ENCODE measurements at places on chromosomes 12 and 14. TPM values are rescaled to one million over a fixed set of nuclear protein-coding genes. Genes with fewer than 3 reads are reported as not detected.
A peak's percentile ranks its signal among the peaks of the same experiment; 100 is the strongest.

DNA sequence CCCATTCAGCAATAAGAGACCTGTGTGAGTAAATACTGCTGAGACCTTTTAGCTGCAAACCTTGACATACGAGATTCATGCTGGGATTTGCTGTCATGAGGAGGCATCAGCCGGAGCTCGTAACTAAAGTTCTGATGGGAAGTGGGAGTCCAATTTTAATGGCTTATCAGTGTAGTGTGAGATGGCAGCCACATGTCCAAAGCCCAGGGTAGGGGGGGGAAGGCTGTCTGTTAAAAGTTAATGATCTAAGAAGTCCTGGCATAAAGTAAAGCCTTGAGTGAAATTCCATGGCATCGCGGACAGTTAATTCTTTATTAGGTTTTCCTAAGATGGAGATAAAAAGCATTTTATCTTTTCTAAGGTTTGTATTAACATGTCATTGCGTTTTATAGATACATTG, 240.0 kb downstream of the AACS start:
- DNase-seq = no peak

DNA sequence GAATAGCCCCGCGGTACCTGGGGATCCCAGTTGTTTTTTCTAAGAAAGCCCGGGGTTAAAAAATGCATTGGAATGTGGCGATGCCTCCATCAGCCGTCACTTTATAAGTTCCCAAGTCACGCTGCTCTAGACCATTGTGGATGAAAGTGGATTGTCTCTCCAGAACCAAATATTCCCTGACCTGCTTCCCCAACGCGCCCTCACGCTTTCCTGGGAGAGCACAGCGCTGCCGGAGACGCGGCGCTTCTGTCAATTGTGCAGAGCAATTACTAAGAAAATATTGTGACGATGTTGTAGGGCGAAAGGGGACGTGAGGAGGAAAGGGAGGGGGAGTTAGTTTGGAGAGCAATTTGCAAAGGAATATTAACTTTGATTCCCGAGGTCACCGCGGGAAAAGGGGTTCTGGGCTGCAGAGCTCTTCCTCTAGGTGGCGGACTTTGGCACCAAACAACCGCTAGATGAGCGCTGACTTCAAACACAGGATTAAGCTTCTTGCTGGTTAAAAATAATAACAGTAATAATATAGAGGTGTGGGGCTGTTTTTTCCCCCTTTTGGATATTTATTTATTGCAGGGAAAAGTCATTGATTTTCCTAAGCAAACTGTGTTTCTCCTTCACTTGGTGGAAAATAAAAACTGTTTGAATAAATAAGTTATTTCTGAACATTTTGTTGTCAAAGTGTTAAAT, 9.6 kb upstream of the FOXG1 start:
- peak; percentile 53 for DNase-seq

DNA sequence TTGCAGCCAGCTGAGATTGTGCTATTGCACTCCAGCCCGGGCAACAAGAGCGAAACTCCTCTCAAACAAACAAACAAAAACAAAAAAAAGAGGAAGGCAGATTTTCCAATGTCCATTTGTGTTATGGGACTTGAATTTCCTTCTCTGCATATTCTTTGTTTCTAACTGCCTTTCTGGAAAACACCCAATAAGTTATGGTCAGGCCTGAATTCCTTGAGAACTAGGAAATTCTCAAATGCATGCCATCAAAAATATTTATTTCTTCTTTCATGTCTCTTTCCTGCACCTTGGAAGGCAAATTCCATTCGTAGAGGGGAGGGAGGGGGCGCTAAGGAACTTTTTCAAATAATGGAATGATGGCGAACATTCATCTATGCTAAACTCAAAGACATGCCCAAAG, 117.6 kb upstream of the TMCC3 start:
- DNase-seq = no peak

- no peak for DNase-seq
These were observed 59.3 kb upstream of the SLC24A4 start for GRCh38 chr14:92263681-92264080.

DNA sequence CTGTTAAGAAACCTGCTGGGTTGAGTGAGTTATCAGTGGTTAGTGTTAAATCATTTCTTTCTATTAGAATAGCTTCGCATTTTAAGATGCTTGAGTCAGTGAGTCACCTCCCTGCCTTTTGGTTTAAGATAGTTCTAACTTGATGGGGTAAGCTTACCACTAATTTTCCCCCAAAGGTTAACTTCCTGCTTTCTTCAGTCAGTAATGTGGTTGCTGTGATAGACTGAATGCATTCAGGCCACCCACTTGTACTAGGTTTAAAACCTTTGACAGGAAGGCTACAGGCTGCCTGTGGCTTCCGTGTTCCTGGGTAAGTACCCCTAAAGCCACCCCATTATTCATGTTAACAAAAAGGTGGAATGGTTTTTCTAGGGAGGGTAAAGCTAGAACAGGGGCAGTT, 25.3 kb downstream of the CLEC2A start:
- no peak for DNase-seq

DNA sequence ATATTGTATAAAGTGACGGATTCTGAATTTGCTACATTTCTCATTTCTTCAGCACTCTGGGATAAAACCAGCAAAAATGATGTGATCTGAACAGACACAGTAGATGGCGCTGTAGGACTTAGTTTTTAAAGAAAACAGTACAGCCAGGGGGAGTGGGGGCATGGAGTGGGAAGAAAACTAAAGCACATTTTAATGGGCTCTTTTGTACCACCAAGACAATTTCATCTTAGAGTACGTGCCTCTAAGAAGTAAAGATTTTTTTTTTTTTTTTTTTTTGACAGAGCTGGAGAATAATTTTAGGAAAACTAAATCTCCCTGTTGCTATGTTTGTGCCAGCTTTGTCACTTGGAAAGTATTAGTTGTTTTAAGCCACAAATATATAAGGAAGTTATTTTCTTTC, 124.4 kb downstream of the RAD51B start:
- peak; percentile 70 for DNase-seq

- DNase-seq = no peak
These were observed 849.8 kb downstream of the TMTC2 start for GRCh38 chr12:83536496-83536895.

DNA sequence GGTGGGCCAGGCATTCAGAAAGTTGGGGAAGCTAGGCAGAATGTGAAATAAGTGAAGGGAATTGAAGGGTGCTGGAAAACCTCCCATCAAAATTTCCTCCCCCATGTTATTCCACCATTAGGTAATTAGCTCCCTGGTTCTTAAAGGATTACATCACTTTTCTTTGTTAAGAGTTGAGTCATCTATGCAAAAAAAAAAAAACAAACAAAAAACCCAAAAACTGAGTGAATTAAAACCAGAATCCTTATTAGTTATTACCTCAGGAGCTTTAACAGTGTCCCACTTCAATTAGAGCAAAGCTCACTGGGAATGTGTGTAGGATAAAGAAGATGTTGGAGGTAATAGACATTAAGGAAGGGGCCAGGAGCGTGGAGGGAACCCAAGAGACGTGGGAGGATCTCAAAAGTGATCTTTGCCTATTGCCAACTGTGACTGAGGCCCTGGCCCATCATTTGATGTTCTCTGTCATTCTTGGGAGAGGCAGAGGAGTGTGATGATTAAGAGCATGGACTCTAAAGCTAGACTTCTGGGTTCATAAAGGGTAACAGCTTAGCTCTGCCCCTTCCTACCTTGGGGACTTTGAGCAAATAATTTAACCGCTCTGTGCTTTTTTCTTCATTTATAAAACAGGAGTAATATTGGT, 364.7 kb downstream of the APAF1 start:
- no peak for DNase-seq

DNA sequence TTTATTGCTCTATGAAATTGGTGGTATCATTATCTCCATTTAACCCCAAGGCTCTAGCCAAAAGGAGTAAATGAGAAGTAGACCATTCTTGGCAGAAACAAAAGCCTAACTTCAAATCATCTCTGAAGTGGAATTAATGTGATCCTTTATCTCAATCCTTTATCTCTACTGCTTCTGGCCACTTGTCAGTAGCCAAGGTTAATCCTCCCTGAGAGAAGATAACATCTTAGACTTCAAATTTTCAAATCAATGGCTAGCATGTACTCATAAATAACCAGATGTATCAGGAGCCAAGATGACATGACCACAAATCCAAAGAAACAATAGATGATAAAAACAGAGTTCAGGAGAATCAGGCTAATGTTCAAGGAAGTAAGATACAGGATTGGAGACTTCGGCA, 123.1 kb upstream of the RASSF8 start:
- DNase-seq = no peak

DNA sequence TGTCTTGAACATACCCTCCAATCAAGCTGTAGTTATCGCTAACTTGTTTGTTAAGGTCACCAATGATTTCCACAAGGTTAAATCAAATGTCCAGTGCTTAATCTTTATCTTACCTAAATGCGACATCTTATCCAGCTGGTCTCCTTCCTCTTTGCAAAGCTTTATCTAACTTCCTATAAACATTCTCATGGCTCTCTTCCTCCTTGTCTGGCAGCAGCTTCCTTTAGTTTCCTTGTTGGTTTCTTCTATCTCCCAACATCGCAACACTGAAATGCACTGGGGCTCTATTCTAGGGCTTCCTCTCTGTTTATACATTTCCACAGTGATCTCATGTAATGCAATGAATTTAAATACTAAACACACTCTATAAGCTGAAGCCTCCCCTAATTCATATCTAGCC, 28.7 kb downstream of the UBE2N start:
- no peak for DNase-seq

GRCh38 chr12:88805286-88805685, 225.0 kb upstream of the KITLG start:
- DNase-seq = no peak

DNA sequence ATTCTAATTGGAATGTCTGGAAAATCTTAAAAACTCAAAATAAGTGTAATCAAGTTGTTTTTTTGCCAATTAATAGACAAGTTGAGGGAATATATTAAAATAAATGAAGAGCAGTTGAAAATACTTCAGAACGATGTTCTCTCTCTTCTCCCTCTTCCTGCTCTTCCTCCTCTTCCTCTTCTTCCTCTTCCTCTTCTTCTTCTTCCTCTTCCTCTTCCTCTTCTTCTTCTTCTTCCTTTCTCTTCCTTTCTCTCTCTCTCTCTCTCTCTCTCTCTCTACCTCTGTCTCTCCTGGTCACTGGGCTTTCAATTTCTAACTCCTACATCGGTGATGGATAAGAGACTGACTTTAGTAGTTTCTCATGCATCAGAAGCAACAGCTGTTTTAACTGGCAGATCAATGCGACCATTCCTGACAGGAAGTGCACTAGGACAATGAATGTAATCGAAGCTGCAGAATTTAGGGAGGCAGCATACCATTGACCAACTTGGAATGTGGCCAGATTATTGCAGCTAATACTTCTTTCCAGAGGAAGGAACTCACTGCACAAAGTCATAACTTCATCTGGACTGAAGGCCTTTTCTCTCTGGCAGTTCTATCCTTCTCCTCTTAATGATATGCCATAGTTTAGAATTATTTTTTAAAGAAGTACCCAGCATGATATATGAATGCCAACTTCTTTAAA, 13.8 kb upstream of the TMTC2 start:
- DNase-seq = no peak

GRCh38 chr12:645563-646071, 17.6 kb downstream of the NINJ2 start:
- DNase-seq = no peak

- no peak for DNase-seq
These were observed 56.0 kb downstream of the PPP2R5C start for GRCh38 chr14:101817501-101818001.

The HOXC10 gene
- 1.9 TPM for total RNA-seq

The RFX4 gene
- not detected for total RNA-seq

The POTEM gene
- total RNA-seq = not detected

The VSX2 gene
- total RNA-seq = not detected
